ENCODE measurements at places on chromosomes 4 and X.

DNA sequence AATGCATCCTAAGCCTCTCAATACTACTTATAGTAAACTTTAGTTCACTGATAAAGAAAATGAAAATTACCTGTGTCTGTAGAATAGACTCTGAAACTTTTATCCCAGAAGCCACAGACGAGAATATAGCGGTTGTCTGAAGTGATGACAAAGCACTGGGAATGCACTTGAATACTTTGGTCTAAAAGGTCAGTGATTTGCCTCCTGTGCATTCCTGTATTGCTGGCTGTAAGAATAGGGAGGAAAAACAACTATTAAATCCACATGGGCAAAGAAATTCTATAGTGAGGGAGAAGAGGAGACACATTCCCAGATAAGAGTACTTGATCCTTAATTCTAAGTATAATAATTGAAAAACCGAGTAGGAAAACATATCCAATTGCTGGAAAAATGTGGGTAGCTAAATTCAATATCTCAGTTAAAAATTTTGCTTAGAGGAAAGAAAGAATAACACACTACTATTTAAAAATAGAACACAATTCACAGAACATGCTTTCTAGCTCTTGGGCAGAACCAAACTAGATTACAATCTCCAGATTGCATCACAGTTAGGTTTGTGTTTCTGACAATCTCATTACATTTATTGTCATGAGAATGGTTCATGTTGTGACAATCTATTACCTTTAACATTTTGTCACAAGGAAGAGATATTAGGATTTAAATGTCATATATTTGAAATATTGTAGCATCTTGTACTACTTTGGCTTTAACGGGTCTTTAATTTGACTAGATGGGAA, 232.1 kb downstream of the DCLK2 start:
- no peak for DNase-seq

DNA sequence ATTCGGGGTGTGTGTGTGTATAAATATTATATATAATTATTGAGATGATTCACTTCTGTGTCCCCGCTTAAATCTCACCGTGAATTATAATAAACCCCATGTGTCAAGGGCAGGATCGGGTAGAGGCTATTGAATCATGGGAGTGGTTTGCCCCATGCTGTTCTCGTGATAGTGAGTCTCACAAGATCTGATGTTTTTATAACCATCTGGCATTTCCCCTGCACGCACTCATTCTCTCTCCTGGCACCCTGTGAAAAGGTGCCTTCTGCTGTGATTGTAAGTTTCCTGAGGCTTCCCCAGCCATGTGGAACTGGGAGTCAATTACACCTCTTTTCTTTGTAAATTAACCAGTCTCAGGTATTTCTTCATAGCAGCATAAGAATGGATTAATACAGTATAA, 851.4 kb upstream of the AGA start:
- no peak for DNase-seq

DNA sequence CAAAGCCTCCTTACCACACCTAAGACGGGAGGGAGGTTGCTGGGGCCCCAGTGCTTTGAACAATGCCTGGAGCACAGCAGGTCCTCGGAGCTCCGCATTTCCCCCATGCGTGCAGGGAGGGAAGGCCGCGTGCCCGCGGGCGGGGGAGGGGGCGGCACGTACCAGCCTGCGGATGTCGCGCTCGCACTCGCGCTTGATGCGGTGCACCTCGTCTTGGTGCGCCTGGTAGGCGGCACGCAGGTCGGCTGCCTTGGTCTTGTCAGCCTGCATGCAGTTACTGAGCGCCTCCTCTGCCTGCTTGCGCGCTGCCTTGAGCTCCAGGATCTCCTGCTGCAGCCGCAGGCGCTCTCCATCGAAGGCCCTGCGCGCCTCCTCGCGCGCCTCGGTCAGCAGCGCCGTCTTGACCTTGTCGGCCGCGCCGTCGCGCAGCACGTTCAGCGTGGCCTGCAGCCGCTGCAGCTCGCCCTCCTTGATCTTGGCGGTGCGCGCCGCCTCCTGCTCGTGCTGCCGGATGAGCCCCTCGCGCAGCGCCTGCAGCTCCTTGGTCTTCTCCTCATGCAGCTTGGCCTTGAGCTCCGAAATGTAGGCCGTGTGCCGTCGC, 87.2 kb upstream of the C4orf50 start:
- DNase-seq = no peak

DNA sequence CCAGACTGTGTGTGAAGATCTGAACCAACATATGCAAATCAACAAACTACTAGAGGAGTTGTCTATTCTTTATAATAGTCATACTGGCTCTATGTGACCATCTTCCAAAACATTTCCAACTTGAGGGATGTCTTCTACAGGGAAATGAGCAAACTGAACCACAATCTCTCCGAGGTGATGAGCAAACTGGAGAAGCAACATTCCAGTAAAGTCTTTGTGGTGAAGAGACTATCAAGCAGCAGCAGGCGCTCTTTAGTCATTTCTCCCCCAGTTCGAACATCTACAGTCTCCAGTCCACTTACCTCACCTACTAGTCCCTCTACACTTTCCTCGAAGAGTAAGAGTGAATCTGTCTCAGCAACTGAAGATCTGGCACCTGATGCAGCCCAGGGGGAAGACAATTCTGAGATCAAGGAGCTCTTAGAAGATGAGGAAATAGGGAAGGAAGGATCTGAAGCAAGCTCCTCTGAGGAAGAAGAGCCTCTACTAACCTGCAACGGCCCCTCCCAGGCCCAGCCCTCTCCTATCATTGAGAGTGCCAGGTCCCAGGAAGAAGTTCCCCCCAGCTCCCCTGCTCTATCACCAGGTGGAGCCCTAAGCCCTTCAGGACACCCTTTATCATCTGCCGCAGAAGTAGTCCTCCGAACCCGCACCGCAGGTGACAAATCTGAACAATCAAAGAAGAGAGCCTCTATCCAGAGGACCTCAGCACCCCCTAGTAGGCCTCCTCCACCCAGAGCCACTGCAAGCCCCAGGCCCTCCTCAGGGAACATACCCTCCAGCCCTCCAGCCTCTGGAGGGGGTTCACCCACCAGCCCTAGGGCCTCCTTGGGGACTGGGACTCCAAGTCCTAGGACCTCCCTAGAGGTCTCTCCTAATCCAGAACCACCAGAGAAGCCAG, 98.1 kb downstream of the HNRNPD start:
- peak; percentile 50 for DNase-seq

DNA sequence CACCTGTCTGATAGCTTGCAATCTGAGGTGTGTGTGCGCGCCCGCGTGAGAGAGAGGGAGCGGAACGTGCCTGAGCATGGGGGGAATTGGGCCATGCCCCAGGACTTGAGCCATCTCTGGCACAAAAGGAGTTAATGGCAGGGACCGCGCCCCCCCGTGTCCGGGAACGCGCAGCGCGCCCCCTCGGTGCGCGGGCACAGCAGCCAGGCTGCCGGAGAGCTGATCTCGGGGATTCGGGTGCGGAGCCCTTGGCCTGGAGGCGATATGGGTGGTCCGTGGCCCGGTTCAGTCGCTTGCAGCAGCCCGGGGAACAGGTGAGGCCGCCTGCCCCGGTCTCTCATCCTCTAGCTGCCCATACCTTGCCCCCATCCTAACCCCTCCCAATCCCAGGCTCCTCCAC, at the start of gene NLGN3:
Gene NLGN3 (plus strand): TSS at position 191 of the 400 bp plus-strand sequence. CDS start 2,909 bp downstream, outside the sequence.
- no peak for DNase-seq

DNA sequence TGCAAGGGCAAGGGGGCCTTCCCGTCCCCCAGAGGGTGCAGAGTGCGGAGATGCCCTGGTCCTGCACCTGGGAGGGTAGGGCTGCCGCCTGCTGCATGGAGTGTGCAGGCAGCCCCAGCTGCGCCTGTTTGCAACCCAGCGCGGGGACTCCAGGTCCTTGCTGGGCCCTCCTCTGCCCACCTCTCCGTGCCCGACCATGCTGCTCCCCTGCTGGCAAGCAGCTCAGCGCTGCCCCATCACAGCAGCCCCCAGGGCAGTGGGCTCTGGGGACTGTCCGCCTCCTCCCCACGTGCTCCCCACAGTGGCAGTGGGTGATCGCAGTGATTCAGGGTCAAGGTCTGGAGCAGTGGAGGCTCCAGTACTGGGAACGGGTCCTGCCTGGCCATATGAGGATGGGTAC, 5.0 kb upstream of the FBXW7 start:
- DNase-seq = no peak

DNA sequence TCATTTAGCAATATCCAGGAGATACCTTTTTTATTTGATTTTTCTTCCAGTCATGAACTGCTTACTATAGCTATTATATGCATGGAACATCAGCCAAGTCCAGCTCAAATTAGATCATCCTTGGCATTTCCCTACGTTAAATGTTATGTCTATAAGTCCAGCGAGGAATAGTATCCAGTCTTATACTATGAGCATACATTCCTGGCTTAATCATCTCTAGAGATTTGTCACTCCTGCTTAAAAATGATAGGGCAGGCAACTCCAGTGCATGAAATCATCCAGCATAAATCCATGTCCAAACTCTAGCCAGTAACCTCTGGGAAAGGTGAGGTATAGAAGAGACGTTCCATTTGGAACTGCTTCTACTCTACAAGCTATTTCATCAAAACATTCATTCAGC, 126.7 kb upstream of the VCX2 start:
- DNase-seq = no peak

DNA sequence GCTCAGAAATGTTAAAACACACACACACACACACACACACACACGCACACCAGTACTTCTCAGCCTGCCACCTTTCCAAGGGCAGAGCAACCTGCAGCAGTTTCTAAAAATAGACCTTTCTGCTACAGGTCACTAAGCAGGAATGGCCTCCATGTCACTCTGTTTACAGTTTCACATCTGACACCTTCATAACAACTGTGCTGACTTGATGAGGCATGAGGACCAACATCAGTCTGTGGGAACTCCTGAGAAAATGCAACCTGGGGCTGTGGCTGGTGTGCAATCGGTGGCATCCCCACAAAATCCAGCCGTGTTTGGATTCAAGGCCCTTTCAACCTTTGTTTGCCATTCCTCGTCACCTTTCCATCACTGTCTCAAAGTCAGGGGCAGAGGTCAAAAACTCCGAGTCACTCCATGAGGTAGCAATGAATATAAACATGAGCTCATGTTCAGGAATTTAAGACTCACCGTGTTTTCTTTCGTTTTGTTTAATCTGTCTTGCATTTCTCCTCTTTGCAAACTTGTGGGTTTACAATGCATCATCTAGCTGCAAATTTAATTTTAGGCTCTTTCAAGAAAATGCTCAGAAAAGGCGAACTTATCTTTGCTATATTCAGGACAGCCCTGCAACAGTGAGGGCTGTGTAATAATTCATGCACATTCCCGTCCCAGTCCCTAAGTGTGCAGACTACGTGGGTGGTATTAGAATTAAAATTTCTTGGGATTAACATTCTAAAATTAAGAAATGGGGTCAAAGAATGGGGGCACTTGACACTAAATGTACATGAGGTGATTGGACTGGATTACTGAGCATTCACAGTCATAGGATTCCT, 135.3 kb downstream of the SHROOM3 start:
- no peak for DNase-seq

GRCh38 chrX:30144221-30144620, 71.1 kb upstream of the MAGEB2 start:
- no peak for DNase-seq

GRCh38 chr4:176989186-176989585, 196.5 kb upstream of the VEGFC start:
- DNase-seq = no peak

DNA sequence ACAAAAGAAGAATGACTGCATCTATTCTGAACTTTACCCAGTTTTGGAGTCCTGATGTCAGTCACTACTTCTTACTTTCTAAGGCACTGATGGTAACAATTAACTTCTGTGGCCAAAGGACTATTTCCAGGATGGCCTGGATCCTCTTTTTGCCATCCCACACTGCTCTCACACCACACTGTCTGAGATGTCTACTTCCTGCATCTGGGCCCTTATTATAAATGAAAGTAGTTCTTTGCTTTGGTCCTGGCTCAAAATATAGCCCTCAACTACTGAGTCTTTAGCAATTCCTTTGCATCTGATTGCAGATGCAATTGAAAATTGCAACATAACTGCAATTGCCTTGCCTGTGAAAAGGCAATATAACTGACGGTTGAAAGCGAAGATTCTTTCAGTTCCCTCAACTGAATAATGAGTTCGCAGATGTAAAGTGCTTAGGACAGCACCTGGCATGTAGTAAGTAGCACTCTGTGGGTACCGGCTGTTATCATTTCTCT, 44.2 kb downstream of the COQ2 start:
- peak; percentile 99 for DNase-seq

- DNase-seq = no peak
Observed at GRCh38 chrX:24741330-24741729, 47.6 kb downstream of the POLA1 start.

GRCh38 chrX:38560776-38561125, 591 bp upstream of the TSPAN7 start:
- DNase-seq = no peak

DNA sequence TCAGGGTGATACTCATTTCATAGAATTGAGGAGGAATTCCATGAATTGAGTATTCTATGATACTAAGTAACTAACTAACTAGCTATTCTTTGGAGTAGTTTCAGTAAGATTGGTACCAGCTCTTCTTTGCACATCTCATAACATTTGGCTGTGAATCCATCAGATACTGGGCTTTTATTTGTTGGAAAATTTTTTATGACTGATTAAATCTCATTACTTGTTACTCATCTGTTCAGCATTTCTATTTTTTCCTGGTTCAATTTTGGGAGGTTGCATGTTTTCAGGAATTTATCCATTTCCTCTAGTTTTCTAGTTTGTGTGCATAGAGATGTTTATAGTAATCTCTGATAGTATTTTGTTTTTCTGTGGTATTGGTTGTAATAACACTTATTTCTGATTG, 70.8 kb upstream of the FREM3 start:
- no peak for DNase-seq

GRCh38 chr4:36208893-36209473, 35.3 kb downstream of the ARAP2 start:
- DNase-seq = no peak

- DNase-seq = no peak
Observed at GRCh38 chr4:136855886-136856285, 676.4 kb downstream of the PCDH18 start.

DNA sequence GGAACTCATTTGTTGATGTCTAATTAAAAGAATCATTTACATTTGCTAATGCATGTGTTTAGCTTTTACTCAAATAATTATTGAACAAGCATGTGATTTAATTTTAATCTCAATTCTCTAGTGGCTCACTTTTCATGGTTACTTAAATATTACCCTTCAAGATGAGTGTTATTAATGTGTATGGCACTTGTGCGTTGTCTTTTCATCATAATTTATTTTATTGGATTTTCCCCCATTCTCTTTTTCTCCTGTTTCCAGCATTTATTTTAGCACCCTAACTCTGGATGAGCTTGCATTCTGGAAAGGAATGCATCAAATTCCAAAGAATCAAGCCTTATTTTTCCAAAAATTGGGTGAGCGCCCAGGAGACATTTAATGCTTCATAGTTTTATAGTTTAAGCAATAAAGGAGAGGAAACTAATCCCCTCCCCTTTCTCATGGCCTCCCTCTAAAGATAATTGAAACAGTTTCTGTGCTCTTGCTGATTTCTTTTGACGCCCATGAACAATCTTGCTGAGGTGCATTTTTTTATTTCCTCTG, 191.1 kb upstream of the FAT4 start:
- no peak for DNase-seq

All from HL-60 (cell line).